ENCODE measurements at places on chromosomes 5 and 9.

- no peak for DNase-seq
Measured at GRCh38 chr9:31185831-31186230, 1198.6 kb upstream of the ACO1 start.

- no peak for DNase-seq
Measured at GRCh38 chr5:53200306-53200705, 90.7 kb upstream of the MOCS2 start.

DNA sequence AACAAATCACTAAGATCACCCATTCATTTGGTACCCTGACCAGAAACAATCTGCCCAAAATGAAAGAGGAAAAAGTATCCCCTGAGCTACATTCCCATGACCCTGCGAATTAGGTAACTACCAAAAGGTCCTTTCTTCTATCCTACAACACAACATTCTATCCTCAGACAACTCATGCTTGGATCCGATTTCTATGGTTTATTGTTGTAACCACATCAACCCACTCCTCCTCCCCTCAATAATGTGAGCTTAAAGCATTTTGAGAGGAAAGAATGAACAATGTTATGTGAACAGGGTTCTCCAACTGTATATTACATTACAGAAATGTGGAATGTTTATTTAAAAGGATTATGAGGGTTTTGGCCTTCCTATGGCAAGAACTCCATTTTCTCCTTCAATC lies 4.0 kb downstream of the SLC35D2 start:
- no peak for DNase-seq

DNA sequence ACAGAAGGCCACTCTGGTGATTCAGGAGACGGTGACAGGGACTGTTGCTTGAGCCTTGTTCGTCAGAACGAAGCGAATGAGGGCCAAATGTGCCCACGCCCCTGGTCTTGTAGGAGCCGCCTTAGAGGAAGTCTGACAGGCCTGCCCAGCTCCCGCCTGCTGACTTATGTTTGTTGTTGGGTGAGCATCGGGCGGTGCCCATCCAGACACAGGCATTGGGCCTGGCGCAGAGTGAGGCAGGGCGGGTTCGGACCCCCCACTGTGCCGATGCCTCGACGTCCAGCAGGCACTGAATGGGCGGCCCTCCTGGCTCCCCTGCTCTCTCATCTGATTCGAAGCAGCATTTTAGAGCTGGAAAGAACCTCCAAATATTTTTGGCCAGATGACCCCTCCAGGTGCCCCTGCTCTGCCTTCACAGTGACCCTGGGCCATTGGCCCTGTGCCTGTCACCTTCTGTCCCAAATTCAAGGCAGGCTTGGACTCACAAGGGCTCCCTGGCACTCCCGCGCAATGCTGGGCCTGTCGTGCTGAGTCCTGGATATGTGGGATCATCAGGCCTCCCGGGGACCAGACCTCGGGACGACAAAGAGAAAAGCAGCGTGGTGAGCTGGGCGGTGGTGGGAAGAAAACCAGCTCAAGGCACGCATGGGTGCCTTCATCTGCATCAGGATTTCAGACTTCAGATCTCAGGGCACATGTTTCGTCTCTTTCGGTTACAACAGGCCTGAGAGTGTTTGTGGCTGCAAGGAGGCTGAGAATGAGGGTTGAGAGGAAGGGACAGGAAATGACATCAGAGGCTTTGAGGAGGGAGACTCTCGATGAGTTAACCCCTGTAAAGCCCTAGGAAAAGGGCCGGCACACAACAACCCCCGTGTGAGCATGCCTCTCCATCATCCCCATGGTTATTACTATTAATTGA lies 37.1 kb upstream of the OLFM1 start:
- DNase-seq = no peak

DNA sequence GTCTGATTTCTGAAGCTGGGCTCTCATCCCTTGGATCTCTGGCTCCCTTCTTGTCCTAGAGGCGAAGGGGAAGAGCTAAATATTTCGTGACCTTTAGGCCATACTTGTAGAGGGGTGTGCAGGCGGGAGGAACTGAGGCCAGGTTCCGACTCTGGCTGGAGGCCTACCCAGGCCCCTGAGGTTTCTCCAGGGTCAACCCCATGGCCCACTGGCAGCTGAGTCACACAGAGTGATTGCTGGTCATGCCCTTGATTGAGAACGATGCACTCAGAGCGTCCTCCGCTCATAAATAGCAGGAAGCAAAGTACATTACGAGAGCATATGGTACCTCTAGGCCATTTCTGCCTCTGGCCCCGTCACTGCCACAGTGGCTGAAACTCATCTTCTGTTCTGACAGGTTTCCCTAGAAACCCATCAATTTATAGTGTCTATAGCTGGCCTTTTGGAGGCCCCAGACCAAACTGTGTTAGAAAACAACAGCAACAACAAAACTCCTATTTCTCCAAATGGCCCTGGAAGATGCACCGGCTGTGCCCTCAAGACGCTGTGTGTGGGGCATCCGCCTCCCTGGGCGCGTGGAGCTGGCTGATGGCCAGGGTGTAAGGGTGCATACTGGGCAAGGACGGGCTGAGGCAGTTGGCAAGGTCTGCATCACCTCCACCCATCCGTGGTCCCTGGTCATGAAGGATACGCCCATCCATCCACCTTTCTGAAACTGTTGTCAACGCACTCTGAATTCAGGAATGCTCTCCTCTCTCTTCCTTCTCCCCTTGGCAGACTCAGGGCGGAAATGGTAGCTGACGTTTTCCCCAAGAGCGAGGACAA lies 32.9 kb upstream of the FCN1 start:
- DNase-seq = no peak

GRCh38 chr5:64789457-64789856 lies 20.7 kb downstream of the CWC27 start:
- no peak for DNase-seq

GRCh38 chr9:97866300-97866699 lies 13.3 kb downstream of the FOXE1 start:
- DNase-seq = no peak

DNA sequence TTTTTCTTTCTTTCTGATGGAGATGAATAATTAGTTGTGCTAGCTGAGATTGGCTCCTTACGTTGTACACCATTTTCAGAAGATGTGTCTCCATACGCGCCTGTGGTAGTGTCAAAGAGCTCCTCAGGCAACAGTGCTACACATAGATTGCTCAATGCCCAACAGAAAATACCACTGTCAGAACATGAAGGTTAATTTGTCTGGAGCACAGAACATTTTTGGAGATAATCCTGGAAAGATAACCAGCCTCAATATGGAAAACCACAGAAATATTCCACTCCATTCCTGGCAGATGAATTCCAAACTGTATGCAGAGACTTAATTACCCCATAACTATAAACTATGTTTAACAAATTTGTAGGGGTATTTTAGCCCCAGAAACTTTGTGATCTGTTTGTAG lies 233.6 kb downstream of the MARCHF11 start:
- DNase-seq = no peak

GRCh38 chr9:129402371-129402739 lies 218.5 kb downstream of the C9orf50 start:
- no peak for DNase-seq

- DNase-seq = no peak
Measured at GRCh38 chr5:142197098-142197497, 88.5 kb downstream of the NDFIP1 start.

- DNase-seq = no peak
Measured at GRCh38 chr5:179288809-179289185, 56.5 kb downstream of the ADAMTS2 start.

DNA sequence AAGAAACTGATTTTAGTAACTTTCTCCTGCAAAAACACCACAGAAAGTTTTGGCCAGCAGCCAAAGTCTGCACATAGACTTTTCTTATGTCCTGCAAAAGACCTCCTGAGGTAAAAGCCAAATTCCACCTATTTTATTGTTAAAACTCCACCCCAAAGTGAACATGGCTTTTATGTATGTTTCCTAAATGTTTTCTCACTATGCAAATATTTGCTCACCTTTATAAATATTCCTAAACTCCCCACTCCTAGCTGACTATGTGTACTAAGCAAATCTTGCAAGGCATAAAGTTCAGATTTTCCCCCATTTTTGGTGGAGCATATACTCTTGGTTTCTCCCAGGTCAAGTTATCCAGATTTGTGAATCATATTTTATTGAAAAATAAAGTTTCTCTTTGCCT lies 446.2 kb downstream of the DNAH5 start:
- no peak for DNase-seq

GRCh38 chr9:136014147-136014923 lies 53.2 kb upstream of the UBAC1 start:
- DNase-seq = no peak

GRCh38 chr9:136570916-136571315 lies 25.1 kb upstream of the NOTCH1 start:
- no peak for DNase-seq

GRCh38 chr9:79571309-79572031 lies at the start of gene TLE4:
Gene TLE4, plus strand, starts transcription at chr9:79571965. Its CDS starts 826 bp downstream, at chr9:79572791.
- DNase-seq = peak; percentile 83

DNA sequence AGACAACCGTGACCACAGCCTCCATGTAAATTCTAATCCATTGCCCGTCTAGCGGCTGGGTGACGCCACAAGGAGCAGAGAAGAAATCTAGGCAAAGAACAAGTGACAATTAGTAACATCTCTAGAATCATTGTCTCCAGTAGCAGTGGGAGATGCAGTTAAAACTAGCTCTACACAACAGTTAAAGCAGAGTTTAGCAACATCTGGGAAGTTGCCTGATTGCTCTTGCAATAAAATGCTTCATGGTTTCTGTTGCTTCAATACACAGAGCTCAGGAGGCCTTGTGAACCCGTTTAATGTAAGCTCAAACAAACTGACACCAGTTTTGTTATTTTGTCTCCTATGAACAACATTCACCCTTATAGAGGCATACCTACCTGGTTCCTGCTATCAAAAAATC lies 369.8 kb upstream of the PDE4D start:
- DNase-seq = no peak

GRCh38 chr5:54851449-54851848 lies 133.9 kb downstream of the ESM1 start:
- DNase-seq = no peak

- DNase-seq = no peak
Measured at GRCh38 chr5:157539503-157540022, 36.0 kb downstream of the ADAM19 start.

DNA sequence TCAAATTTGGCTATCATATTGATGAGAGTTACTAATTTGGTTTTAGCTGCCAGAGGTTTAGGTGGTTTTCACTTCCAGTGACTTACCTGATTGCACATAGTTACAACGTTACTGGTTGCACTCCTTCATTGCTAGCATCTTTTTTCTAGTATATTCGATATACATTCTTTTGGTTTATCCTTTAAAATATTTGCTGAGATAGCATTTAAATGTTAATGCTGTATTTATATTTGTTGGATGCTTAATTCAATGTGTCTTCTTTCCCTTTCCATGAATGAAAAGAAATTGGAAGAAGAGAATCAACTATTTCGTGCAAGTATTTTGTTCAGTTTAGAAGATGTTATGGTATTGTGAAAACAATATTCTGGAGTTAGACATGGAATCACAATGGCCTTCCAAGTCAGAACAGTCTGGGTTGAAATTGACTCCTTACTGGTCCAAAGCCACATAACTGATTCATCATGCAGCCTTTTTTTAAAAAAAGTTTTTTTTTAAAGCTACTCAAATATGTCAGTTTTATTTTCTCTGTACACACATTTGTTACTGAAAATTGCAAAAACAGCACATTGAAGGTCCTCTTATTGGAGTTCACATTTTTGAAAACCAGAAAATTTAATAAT lies 2.2 kb downstream of the SPIN1 start:
- no peak for DNase-seq

DNA sequence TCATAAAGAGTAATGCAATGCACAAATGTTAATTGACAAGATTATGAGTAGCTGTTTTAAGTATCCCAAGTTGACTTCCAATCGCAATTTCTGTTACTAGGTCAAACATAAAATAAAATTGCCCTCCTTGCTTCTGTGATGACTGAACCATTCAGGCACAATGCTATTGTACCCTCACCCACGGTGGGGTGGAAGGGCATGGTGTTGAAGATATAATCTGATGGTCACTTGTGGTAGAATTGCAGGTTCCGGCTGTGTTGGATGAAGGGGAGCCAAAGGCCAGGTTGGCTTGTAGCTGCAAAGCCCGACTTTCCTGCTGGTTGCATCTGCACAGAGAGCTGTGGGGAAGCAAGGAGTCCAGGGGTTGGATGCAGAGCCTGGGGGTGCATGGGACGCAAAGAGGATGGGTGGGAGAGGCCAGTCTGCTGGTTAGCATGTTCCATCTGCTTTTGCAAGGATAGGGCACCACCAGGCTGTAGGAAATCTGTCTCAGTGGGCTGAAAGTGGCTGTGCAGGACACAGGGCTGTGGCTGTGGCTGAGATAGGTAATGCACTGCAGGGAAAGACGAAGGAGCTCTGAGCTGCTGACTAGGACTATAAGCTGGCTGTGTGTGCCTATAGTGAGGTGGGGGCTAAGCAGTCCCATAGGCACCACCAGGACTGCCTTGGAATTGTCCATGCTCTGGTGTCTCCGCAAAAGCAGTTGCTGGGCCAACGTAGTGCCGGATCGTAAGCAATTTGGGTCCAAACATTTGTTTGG lies 31.5 kb upstream of the PUM3 start:
- DNase-seq = no peak

DNA sequence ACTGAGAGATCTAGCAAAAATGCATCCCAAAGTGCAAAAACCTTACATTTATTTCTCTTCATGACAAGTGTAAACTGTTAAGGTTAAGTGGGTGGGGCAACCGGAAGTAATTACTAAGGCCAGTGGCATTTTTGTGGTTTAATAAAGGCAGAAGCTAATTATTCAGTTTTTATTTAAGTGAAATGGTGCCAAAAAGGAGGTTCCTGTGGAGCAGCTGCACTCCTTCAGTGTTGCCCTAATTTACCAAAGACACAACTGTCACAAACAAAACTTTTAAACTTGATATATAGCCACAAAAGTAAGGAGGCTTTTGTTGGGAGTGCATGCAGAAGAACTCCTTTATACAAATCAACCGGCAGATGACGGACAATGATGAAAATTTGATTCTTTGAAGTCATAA lies 81.6 kb downstream of the NDUFS4 start:
- no peak for DNase-seq

DNA sequence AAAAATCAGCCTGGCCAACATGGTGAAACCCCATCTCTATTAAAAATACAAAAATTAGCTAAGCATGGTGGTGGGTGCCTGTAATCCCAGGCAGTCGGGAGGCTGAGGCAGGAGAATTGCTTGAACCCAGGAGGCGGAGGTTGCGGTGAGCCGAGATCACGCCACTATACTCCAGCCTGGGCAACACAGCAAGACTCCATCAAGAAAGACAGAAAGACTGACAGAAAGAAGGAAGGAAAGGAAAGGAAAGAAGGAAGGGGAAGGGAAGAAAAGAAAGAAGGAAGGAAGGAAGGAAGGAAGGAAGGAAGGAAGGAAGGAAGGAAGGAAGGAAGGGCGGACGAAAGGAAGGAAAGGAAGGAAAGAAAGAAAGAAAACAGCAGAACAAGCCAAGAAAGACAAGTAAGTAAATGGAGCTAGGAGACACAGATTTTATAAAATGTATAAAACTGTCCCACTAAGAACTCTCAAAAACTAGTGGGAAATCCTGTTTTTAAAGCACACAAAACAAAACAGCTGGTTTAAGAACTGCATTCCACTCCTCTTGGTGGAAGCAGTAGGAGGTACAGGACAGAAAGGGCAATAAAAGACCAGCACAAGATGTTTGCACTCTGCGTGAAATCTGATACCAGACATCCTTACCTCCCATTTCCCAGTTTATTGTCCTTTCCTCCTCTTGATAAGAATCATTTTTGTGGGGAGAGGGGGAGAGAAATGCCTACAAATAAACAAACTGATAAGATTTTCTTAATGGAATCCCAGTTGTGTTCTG lies 46.7 kb downstream of the MYO10 start:
- DNase-seq = peak; percentile 31

GRCh38 chr5:150544611-150545219 lies 36.8 kb downstream of the NDST1 start:
- peak; percentile 76 for DNase-seq

Data from NCI-H524 (cell line).